ENCODE measurements at places on chromosomes 6 and 20. TPM values are rescaled to one million over a fixed set of nuclear protein-coding genes. Genes with fewer than 3 reads are reported as not detected.

- no peak for DNase-seq
Measured at GRCh38 chr6:8637896-8638597, 202.7 kb upstream of the SLC35B3 start.

- DNase-seq, result no peak
Measured at GRCh38 chr6:20306491-20306890, 94.2 kb upstream of the MBOAT1 start.

GRCh38 chr20:57342829-57343228 lies 8.2 kb upstream of the RAE1 start:
- DNase-seq, result peak; percentile 45

The WFDC10B gene
- total RNA-seq, result not detected

DNA sequence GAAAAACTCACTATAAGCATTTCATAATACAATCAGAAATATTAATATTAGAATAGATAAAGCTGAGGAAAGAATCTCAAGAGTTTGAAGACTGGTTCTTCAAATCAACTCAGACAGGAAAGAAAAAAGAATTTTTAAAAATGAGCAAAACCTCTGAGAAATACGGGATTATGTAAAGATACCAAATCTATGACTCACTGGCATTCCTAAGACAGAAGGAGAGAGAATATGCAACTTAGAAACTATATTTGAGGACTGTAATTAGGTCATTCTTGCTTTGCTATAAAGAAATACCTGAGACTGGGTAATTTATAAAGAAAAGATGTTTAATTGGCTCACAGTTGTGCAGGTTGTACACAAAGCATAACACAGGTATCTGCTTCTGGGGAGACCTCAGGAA lies 665.1 kb downstream of the RNF144B start:
- DNase-seq, result peak; percentile 19

DNA sequence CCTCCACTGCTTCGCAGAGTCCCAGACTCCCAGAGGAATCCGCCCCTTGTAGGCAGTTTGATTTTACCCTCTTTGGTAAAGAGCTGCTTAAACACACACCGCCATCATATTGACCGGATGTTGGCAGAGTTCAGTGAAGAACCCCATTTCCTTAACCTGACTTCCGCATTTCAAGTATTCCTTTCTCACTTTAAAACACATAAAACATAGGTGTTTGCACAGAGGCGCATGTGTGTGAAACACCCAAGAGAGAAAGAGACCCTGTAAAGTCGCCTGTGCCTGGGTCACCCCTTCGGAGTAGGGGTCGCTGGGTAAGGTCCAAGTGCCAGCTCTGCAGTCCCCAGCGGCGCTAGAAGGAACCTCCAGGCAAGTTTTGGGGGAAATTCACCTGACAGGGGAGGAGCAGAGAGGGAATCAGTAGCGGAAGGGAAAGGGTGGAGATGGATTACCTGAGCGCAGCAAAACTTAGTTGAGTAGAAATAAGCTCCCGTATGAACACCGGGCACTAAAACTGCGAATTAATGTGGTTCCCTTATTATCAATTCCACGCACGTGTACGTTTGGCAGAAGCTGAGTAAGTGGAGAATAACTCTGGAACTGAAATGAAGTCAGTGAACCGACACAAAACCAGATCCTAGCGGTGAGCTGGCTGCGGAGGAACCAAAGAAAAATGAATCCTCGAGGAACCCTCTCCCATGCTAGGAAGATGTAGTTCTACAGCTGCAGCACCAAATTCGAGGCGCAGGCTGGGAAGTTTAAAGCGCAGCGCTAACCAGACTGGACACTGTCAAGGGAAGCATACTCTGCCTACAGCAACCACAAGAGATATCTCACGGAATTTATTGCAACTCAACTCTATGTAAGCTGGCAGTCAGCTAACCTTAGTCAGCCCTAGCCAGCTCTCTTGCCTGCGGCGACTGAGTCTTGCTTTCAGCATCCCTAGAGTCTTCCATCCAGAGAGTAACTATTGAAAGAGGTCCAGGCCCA lies 3.5 kb upstream of the HTR1B start:
- DNase-seq, result no peak

- no peak for DNase-seq
Measured at GRCh38 chr20:48398506-48399449, 429.0 kb downstream of the PREX1 start.

- DNase-seq, result peak; percentile 67
Measured at GRCh38 chr6:45965792-45966191, 49.9 kb downstream of the CLIC5 start.

The PERP gene
- total RNA-seq, result 71.5 TPM

- no peak for DNase-seq
Measured at GRCh38 chr6:96234444-96234843, 218.7 kb downstream of the FUT9 start.

- no peak for DNase-seq
Measured at GRCh38 chr20:32599783-32600340, 14.7 kb upstream of the NOL4L start.
